Renal cortex interstitium (tissue), 15 donors: ENCODE measurements at places on chromosomes 12 and 14. TPM values are rescaled to one million over a fixed set of nuclear protein-coding genes. Genes with fewer than 3 reads are reported as not detected.

Gene PPFIA2
- polyA plus RNA-seq = 4.4 TPM

Gene EP400
- polyA plus RNA-seq = 39.4 TPM

Gene TMEM30B
- 10.3 TPM for polyA plus RNA-seq

Gene TPH2
- not detected for polyA plus RNA-seq
